ENCODE measurements at places on chromosomes 13 and 19.

DNA sequence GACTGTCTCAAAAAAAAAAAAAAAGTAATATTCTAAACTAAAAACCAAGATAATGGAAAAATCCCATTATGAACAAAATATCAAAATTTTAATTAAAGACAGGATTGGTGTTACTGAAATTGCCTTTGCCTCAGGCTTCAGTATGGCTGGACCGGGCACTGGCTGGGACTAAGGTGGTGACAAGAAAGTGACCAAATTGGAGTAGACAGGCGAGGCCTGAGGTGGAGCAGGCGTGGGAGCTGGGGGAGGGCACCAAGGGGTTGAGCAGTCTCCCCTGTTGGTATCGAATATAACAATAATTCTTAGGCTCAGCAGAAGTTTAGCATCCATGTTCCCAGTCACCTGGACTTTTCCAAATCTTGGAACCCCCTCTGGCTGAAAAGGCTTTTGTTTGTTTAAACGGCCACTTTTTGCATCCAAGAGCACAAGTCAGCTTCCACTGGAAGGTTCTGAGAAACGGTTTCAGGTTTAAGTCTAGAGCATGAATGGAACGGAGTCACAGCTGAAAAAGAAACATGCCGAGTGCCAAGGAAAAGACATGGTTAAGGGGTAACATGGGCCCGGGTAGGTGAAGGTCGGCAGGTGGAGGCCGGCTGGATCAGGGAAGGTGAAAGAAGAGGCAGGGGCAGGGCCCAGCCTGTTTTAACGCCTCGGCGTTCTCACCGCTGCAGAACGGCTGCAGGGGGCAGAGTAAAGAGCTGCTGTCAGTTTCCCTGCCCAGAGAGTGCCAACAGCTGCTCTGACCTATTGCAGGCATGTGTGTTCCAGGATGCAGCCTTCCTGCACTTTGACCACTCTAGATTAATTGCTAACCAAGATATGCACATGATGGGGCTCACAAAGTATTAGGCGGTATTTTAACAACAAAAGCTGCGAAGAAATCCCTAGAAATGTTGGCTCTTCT is 104.4 kb downstream of the TM9SF2 start:
- DNase-seq, result peak; percentile 54

DNA sequence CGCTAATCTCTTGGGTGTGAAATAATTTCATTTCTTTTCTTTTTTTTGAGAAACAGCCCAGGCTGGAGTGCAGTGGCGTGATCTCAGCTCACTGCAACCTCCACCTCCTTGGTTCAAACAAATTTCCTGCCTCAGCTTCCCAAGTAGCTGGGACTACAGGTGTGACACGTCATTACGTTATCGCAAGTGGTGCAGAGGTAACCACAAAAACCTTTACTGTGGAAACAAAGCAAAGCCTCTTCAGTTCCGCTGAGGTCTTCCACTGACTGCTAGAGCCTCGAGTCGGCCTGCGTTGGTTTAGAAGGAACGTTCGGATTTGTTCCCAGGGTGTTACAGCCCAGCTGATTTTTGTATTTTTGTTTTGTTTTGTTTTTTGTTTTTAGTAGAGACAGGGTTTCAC is 2.0 kb upstream of the ZNF784 start:
- DNase-seq, result no peak

- no peak for DNase-seq
Measured at GRCh38 chr13:74047931-74048600, 86.1 kb downstream of the KLF12 start.

DNA sequence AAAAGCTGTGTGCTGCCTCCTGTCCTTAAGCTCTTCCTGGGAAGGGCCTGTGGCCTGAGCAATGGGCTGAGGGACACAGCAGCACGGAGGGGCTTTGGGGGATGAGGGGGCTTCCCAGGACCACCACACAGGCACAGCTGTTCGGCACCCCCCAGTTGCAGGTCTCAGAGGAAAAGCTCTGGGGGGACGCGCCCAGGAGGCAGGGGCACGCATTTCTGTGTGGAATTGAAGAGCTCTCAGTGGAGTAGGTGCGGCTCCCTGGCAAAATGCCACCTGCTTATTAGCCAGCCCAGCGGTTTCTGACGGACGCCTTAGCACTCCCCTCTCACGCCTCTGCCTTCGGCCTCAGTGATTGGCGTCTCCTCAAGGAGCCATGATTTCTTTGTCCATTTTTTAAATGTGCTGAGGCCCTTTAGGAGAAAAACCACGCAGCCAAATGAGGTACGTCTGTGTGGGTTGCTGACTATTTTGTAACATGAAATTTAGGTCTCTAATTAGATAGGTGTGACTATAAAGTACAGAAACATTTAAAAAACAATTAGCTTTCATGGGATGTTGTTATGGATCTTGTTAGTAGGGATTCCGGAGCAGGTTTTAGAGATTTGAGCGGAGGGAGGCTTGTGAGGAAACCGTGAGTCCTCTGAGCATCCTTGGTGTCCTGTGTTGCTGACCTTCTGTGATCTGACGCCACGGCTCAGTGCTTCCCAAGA is 4.0 kb downstream of the MCF2L start:
- no peak for DNase-seq

DNA sequence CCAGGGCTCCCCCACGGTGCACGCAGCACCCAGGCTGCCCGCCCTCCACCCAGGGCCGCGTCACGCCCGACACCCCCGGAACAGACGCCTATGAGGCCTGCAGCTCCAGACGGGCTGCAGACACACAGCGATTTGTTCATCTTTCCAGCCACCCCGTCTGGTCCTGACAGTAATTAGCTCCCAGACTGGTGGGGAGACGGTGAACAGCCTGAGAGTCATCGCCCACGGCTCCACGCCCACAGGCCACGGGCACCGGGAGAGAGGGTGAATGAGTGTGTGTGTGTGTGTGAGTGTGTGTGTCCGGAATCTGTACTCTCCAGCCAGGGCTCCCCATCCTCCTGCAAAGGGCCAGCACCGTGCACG is 18.1 kb downstream of the GADD45B start:
- DNase-seq, result no peak

DNA sequence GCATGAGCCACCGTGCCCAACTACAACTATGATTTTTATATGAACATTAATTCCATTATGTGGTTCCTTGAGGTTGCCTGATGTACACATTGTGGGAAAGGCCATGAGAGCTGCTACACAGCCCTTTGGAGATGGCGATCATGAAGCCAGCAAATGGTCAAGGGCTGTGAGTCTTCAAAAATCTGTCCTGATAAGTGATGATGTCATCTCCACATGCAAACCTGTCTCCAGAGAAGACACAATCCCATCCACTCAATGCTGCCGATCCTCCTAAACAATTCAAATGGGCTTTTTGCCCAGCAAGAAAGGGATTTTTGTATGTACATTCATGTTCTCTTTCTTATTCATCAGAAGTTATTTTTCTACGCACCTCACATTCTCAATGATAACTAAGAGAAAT is 17.6 kb downstream of the SIGLEC7 start:
- DNase-seq, result no peak

DNA sequence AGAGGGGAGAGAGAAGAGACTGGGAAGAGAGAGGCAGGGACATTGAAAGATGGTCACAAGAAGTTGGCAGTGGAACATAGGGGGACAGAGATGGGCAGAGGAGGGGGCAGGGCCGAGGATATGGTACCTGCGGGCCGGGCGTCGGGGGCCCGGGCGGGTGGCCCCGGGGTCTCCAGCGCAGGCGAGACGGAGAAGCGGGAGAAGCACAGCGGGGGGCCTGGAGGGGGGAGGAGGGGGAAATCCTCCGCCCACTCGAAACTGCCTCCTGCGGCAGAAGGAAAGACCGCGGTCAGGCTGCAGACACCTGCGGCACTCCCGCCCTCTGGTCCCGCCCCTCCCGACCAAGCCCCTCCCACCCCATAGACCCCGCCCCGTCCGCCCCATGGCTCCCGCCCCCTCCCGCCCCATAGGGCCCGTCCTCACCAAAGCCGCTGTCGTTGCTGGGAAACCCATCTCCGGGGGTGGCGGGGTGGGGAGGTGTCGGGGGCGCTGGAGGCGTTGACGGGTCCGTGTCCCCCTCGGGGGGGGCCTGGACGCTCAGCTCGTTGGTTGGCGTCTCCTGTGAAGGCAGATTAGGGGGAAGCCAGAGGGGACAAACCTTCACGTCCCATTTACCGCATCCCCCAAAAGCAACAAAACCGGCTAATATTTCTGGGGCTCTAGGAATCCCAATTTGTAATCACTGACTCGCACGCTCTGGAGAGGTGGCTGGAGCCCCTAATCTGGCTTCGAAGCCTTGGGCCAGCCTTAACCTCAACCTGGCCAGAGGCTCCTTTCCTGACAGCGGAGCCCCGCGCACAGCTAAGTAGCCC is 20.4 kb downstream of the LMTK3 start:
- no peak for DNase-seq

DNA sequence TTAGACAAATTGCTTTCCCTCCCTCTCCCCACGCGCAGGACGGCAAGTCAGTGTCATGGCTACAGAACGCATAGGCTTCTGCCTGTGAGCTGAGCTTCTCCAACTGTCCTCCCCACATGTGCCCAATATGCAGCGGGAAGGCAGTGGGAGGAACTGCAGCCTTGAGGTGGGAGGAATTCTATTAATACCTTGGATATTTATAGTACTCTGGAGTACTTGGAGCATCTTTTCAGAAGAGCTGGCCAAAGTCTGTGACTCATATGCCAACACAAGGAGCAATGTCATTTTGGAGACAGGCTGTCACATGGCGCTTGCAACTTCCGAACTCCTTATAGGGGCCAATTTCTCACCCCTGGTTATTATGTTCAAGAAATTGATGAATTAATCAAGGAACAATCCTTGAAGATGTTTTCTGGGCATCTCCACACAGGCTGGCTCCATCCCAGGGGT is 245.0 kb upstream of the SERP2 start:
- peak; percentile 17 for DNase-seq

GRCh38 chr13:111326621-111326965 is 6.2 kb downstream of the TEX29 start:
- no peak for DNase-seq
